AG10803 (cell line): ENCODE measurements at places on chromosomes 12 and 14.
A peak's percentile ranks its signal among the peaks of the same experiment; 100 is the strongest.

DNA sequence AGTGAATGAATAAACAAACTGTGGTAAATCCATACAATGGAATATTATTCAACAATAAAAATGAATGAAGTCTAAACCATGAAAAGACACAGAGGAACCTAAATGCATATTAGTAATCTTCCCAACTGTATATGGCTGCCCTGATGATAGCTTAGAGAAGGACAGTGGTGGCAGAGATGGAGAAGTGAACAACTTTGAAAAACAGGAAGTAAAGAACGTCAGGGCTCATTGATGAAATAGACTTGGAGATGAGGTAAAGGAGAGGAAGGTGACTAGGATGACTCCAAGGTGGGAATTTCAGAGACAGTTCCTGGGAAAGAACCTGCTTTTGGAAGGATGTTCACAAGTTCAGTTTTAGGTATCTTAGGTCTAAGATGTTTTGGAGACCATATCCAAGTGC, 36.3 kb upstream of the NT5DC3 start:
- DNase-seq: no peak

DNA sequence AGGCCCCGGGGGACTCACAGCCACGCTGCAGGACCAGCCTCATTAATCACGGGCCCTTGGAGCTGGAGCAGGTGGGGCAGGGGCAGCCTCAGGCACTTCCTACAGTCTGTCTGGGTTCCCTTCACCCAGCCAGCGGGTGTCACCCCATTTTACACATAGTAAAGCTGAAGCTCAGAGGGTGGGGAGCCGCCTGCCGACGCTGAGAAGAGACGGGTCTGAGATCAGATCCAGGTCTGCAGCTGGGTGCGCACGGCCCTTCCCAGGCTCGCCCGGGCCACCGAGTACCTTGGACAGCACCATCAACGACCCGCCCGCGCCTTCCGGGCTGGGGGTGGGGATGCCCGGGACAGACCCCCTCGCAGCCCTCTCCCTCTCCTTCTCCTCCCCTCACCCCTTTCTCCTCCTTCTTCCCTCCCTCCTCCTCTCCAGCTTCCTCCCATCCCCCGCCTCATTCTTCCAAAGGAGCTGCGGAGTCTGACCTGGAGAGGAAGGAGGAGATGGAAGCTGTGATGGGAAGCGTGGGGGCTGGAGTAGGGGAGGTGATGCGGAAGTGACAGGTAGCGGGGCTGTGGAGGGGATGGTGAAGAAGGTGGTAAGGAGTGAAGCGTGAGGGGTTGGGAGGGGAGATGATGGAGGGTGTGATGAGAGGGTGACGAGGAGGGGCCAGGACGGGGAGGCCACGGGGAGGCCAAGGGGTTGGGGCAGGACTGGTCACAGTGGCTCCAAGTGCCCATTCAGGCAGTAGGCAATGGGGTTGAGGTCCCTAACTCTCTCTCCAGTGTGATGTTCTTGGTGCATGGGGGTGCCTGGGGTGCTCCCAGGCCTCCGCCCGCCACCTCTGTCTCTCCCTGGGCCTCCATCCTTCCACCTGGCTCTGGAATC, 8.8 kb downstream of the DTX1 start:
- no peak for DNase-seq

DNA sequence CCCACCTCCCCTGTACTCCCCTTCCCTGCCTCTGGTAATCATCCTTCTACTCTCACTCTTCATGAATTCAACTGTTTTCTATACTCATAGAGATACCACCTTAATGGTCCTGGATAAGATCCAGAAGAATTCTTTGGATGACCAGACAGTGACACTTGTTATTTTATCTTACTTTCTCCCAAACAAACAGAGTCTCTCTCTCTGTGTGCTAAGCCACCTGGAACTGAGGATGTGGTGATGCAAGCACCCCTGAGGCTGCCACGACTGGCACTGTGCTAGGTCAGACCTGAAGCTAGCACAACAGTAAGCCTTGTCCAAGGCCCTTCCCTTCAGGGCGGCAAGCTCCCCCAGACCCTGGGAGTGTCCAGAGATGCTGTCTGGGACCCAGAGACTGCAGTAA, 250.2 kb downstream of the C12orf50 start:
- DNase-seq: no peak

GRCh38 chr12:9740106-9740750, 7.3 kb upstream of the CLECL1 start:
- no peak for DNase-seq

- no peak for DNase-seq
Measured at GRCh38 chr12:108563804-108564151, 1.4 kb downstream of the ISCU start.

DNA sequence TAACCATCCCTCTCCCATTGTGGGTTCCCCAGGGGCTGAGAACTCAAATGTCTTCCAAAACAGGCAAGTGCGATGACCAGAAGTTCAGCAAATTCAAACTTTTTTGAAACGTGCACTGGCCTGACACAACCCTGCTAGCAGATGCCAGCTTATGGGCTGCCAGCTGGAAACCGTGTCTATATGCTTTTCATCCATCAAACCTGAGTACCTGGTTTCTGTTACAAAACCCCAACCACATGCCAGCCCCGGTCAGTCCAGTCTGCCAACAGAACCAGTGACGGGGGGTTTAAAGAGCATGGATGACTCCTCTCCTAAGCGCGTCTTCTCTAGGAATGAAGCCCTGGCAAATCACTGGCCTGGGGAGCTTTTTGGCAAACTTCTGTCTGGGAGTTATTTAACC, 189.7 kb downstream of the TTC7B start:
- no peak for DNase-seq

GRCh38 chr14:68814539-68815297, 21.9 kb upstream of the ZFP36L1 start:
- DNase-seq: peak; percentile 58

GRCh38 chr12:52221912-52222457, 11.1 kb upstream of the KRT7 start:
- DNase-seq: peak; percentile 51

DNA sequence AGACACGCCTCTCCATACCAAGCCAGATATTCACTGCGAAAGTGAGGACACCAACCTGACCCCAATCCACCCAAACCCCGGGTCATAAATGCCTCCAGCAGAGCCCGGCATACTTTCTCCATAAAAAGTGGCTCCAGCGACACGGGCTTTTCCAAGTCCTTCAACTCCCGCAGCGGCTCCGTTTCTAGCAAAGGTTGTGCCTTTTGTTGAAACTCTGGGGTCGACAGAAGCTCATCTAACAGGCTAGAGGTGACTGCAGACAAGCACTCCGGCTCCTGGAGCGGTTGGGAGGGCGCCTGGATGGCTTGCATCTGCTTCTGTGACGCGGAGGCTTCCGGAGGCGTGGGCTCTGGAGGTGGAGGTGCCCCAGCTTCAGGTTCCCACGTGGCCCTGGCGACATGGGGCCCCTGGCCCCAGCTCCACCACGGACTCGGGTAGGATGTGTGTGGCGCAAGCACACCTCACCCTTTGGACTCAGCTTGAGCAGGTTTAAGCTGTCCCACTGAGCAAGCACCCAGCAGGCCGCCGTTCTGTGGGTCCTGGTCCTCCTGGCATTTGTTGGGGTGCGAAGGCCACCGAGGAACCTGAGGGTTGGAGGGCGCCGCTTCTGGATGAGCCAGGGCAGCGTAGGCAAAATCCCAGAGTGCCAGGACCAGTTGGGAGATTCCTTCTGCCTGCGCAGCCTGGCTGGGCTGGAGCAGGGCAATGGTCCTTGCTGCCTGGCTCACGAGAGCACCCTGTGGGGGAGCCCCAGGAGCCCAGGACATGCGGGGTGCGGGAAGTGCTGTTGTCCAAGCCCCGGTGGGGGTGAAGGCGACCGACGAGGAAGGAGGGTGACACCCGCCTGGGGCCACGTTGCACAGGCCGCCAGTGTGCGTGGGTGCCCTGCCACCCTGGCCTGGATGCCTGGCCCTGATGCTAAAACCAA, 186.3 kb downstream of the ALG10 start:
- DNase-seq: no peak

GRCh38 chr12:75786070-75786469, 245.5 kb downstream of the PHLDA1 start:
- DNase-seq: no peak

DNA sequence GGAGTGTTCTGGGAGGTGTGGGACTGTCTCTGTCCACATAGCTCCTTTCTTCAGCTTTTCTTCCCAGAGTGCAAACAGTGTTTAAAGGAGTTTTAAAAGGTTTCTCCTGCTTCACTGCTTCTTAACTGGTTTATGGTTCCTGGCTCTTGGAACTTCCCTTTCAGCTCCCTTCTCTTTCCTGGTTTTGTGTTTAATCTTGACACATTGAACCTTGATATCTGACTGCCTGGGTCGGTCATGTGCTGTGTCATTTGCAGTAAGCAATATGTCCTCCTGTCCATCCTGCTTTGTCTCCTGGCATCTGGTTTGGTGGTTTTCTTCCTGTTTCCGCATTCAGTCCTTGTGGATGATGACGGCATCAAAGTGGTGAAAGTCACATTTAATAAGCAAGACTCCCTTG, 2.2 kb downstream of the TMEM106C start:
- no peak for DNase-seq

DNA sequence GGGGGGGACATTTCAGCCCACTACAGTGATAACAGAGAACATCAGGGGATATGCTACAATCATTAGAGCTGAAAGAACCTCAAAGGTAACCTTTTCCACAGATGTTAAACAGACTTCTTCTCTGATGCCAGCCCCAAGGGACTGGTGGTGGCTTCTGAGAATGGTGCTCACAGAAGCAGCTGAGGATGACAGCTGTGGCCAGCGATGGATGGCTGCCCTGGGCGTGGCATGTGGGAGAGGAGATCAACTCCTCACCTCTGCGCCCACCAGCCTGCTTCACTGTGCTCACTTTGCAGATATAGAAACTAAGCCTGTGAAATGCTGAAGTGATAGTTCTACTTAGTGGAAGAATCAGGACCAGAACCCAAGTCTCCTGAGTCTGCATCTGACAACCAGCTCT, 33.0 kb downstream of the FOXN3 start:
- DNase-seq: no peak

DNA sequence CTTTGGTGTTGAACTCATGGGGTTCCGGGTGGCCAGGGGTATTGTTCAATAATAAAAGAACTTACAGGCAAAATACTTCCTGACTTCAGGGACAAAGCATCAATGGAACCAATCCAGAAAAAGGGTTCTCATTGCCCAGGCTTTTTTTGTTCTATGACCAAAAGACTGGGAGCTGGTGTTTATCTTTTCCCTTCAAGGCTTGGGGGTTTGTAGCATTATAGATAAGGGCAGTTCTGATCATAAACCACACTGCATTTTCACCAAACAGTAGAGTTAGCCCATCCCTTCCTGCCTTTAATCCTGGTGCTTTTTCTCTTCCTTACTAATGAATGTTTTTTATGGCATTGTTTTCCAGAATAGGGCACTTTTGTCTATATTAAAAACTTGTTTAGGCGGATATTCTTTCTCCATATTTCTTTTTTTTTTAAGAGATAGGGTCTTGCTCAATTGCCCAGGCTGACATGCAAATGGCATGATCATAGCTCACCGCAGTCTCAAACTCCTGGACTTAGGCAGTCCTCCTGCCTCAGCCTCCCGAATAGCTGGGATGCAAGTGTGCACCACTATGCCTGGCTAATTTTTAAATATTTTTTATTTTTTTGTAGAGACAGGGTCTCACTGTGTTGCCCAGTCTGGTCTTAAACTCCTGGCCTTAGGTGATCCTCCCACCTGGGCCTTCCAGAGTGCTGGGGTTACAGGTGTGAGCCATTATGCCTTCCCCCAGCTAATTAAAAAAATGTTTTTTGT, 9.7 kb downstream of the FUT8 start:
- no peak for DNase-seq

DNA sequence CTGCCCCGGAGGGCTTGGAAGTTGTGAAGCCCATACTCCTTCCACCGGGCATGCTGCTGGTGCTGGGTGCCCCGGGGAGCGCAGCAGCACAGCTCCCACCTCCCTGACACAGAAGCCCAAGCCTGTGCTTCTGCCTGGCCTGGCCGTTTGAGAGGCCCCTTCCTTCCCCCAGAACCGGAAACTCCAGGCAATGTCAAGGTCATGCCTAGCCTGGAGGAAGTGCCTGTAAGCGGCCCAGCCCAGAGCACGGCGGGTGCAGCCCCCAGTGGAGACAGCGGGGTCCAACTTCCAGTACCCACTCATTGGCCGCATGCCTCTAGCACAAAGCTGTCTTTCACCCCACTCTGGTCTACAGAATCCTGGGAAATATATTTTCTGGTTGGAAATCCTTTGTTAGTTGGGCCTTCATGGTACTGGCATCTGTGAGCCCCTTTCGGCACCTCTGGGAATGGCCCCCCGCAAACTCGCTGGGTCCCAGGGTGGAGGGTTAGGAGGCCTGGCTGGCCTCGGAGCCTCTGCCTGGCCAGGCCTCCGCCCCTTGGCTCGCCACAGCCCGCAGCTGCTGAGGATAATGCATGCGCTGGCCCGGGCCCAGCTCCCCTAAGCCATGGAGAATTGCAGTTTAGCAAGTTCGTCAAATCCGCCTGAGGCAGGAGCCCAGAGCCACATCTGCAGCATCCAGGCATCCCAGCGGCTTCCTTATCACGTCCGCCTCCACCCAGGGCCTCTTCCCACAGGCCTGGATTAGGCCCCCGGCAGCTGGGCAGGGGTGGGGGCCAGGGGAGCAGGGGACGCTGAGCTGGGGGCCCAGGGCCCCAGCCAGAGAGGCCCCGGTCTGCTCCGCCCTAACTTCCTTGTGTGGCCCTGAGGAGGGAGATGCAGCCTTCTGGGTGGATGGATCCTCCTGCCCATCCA, 48.9 kb upstream of the DLK1 start:
- DNase-seq: peak; percentile 69

GRCh38 chr12:47078733-47079467, 521 bp upstream of the PCED1B start:
- peak; percentile 49 for DNase-seq

- peak; percentile 99 for DNase-seq
Measured at GRCh38 chr14:68577802-68578541, 214.9 kb downstream of the ZFP36L1 start.

DNA sequence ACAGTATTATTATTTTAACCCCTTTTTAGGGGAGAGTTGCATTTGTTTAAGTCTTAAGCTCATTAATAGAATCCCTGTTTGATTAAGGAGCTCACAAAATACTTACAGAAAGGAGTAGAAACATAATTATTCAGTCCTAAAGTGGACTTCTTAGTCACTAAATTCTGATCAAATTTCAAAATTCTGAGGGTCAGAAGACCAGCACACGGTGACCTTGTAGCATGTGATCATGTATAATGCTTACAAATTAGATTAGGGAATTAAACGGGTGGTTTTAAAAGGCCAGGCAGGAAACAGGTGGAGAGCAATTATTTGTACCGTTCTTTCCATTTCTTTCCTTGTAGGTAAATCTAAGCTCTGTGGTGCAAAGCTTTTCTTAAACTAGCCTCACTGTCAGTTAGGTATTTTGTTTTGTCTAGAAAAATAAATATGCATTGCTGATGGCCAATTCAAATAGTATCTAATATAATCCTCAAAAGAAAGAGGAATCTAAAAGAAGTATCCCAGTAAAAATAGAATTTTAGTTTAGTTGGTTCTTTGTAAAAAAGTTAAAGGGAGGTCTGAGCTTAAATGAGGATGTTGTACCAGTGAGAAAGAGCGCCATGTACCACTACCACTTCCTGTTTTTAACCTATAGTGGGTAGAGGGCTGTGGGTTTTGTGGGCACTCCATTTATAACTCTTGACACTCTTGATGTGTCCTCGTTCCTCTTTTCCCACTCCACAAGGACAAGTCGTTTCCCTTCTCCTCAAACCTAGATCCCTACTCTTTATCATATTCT, 51.1 kb downstream of the SLC38A1 start:
- no peak for DNase-seq

- no peak for DNase-seq
Measured at GRCh38 chr12:32069071-32069470, 37.6 kb upstream of the BICD1 start.

- no peak for DNase-seq
Measured at GRCh38 chr12:68281322-68282077, 28.1 kb upstream of the IL22 start.

GRCh38 chr14:99363616-99364290, 91.8 kb upstream of the BCL11B start:
- no peak for DNase-seq
